ENCODE measurements at places on chromosomes 2 and 18.
A peak's percentile ranks its signal among the peaks of the same experiment; 100 is the strongest.

- no peak for DNase-seq
Measured at GRCh38 chr18:36127836-36128529, 1.2 kb downstream of the SLC39A6 start.

DNA sequence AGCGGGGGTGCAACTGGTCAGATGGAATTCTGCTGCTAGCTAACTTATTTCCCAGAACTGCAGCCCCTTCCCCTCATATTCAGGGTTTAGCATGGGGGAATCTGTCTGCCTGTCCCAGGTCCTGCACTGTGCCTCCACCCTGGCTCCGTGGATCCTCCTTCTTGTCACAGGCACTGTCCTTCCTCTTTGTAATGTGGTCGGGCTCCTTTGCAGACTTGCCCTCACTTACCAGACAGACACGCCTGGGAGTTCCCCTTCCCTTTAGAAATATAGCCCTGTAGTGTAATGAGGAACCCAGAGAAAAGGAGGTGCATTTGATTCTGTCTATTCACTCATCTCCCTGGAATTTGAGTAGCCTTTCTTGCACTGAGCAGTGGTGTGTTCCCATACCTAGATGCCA lies 108.7 kb downstream of the TRIM43 start:
- no peak for DNase-seq

DNA sequence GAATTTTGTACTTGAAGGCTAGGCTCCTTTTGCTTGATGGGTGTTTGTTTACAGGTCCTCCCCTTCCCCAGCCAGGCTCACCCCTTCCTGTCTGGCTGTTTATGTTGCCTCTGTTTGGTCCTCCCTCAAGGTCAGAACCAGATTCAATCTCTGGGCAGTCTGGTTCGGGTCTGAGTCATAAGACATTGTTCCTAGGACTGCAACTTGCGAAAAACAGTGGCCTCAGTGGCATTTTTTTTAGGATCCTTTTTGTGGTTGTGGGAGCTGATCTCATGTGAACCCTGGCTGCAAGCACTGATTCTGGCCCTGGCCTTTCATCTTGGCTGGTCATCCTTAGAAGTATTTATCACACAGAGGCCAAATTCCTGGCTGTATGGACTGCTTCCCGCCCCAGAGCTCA lies 370.4 kb downstream of the CLIP4 start:
- no peak for DNase-seq

GRCh38 chr18:10822456-10822855 lies 296.6 kb downstream of the NAPG start:
- DNase-seq, result no peak

DNA sequence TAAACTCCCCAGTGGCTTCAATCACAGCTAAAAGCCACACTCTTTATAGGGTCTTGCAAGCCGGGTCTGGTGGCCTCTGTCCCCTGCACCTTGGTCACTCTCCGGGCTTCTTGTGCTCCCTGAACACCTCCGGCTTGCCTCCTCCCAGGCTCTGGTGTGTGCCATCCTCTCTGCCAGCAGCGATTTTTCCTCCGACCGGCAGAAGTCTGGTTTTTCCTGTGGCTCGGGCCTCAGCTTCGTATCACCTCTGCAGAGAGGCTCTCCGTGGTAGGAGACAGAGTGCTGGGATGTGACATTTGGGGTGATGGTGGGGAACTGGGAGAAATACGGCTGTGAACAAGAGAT lies 58.8 kb upstream of the HPCAL1 start:
- DNase-seq, result no peak

GRCh38 chr18:79902640-79903039 lies 48.8 kb downstream of the SLC66A2 start:
- DNase-seq, result no peak

- DNase-seq, result no peak
Measured at GRCh38 chr2:211361383-211361782, 805.0 kb downstream of the CPS1 start.

DNA sequence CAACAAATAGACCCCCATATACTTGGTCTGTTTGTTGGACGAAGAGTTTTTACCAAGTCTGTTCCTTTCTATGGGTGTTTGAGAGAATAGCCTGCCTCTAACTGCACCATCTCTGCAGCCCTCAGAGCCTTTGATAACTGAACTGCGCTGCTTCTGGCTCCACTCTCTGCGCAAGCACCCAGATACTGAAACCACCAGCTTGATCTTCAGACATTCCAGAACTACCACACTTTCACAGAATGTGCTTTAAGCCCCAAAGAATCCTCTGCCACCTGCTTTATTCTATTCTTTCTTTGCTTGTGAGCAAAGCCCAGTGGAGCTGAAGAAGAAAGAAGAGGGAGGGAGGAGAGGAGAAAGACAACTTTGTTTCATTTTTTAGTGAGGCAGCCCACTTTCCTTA lies 380.7 kb downstream of the BCL11A start:
- DNase-seq, result no peak

GRCh38 chr2:115161081-115161770 lies 718.8 kb downstream of the DPP10 start:
- peak; percentile 76 for DNase-seq
